ENCODE measurements at places on chromosomes 11 and 22.

GRCh38 chr11:35541621-35542375 lies 16.4 kb upstream of the PAMR1 start:
- DNase-seq: no peak

- DNase-seq: no peak
Observed at GRCh38 chr22:35601743-35602615, 15.2 kb downstream of the MB start.

DNA sequence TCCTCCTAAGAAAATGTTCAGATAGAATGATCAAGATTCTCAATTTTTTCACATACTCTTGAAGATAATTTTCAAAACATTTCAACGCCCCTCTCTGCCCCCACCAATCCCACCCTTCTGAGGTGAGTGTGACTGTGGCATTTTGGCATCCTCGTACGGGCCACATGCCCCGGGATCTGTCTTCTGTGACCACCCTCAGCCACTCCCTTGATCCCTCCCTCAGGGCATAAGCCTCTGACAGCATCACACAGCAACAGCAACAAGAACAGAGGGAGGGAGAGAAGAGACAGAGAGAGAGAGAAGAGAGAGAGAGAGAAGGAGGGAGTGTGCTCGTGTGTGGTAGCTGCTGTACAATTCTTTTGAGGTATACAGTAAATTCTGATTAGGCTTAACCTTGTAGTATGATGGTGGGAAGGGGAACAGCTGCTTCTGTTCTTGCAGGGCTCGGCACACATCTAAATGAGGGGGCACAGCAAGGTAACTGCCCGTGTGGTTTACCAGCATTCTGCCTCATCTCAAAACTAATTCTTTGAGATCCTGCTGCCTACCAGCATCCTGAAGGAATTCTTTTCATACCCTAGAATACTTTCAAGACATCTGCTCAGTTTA lies 21.4 kb downstream of the SCUBE2 start:
- no peak for DNase-seq

DNA sequence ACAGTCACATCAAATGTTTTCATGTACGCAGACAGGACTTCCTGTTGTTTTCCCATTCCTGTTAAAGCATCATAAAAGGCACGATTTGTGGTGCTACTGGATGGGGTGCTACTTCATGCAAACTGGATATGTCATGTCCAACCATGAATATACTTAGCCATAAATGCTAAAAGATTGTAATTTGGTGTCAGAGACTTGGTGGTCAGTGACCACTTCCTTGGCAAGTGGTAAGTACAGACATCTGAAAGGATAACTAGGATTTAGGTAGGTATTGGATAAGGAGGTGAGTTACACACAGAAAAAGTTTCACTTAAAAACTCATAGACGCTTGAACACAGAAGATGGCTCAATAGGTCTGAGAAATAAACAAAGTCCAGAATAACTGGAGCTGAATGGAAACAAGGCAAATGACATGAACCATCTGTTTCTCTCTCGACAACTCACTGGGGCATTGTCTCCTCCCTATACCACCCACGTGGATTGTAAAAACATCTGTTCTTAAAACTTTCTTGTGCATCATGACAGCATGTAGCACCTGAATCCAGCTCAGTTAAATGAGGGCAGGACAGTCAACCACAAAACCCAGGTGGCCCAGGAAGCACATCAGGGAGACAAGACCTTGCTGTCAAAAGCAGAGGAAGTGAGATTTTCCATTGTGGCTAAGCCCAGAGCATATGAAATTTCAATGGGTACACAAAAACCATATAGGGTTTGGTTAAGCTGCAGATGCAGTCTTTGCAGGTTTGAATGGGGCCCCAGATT lies 22.1 kb upstream of the IGLL5 start:
- DNase-seq: no peak

DNA sequence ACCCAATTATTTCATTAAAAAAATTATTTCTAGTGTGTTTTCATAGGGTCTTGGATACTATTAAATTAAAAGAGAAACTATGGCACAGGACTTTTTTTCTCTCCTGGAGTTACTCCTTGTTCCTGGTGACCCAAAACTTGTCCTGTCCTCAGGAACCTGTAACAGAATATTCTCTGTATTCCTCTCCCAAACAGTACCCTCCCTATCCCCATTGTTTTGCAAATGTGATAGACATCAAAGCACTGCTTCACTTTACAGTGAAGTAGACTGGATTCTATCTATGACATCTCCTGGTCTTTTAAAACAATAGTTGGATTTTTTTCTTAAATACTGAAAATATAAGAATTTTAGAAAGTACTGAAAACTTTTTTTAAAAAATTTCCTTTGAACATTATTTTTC lies 37.2 kb downstream of the FAR1 start:
- no peak for DNase-seq

GRCh38 chr22:26588729-26589366 lies 1.1 kb downstream of the TPST2 start:
- no peak for DNase-seq

DNA sequence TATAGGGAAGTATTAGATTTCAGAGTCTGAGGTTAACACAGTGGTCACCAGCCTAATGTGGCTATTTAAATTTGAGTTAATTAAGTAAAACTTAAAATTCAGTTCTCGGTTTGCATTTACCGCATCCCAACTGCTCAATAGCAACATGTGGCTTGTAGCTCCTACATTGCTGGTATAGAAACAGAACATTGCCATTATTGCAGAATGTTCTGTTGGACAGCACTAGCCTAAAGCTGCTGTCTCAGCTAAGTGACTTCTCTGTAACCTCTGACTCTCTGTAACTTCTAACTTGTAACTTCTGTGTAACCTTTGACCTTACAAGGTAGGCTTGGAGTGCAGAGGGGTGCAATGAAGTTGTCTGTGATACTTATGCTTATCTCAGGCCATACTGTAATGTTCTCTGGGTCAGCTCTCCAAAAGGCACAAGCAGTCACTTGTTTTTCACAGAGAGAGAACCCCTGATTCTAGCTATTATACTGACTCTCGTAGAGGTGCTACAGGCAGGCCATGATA lies 78.7 kb downstream of the ZNRF3 start:
- no peak for DNase-seq

GRCh38 chr22:36699915-36700314 lies 3.6 kb downstream of the CACNG2 start:
- no peak for DNase-seq

DNA sequence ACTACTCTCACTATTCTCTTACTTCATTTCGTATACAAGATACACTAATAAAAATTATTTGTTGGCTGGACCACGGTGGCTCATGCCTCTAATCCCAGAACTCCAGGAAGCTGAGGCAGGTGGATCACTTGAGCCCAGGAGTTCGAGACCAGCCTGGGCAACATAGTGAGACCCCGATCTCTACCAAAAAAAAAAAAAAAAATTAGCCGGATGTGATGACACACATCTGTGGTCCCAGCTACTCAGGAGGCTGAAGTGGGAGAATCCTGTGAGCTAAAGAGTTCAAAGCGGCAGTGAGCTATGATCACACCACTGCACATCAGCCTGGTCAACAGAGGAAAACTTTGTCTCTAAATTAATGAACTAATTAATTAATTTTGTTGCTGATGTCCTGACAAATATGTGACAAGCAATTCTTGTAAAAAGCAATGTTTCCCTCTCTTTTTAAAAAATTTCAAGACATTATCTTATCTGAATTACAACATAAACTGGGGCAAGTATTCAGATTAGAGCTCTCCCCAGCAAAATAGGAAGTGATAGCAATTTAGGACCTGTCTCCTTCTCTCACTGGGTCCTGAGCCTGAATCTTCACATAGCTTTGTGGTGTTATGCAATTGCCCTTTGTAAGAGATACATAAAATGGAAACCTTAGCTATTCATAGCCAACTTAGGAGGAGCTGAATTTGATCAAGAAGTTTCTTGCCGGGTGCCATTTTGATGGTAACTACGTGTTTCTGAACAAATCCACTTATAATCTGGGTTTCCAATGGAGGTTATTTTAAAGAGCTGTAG lies 17.6 kb upstream of the TMA7B start:
- DNase-seq: no peak

GRCh38 chr11:27649800-27650199 lies 50.5 kb downstream of the BDNF start:
- DNase-seq: no peak

DNA sequence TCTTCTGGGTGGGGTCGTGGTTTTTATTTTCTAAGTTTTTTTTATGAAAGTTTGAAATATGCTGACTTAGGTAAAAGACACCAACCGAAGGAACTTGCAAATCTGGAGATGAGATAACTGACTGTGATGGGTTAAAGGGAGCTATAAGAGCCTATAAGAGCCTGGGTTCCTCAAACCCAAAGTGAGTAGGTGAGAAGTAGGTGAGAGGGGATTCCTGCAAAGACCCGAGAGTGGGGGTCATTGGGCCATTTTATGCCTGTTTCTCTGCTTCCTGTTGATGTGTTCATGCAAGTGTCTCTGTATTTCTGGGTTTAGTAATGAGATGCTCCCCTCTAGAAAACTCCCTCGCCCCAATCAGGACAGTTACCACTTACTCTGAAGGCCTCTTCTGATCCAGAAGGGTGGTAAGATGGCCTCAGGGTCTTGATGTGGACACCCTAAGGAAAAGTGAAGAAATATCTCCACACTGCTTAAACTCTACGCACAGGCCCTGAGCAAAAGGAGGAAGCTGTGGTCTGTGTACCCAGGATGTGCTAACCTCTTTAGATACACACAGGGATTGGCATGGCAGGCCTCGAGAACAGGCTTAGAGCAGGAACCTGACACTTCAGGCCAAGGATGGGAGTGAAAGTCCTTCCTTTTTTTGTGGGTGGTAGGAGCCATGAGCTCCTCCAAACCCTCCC lies 1.8 kb downstream of the FLI1 start:
- DNase-seq: no peak

DNA sequence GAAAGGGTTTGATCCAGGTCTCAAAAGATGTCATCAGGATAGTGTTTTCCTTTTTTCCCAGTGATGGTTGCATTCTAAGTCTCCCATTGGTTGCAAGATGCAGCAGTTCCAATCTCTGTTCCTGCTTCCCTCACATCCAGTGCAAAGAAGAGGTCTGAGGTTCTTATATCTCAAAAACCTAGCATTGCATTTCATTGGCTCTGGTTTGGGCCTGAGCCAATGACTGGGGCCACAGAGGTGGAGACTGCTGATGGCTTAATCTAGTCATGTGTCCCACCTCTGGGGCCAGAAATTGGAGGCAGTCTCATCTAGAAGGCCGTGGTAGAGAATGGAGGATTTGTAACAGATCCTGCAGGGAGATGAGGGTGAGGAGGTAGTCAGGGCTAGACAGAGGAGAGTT lies 13.2 kb upstream of the MICAL2 start:
- DNase-seq: no peak

DNA sequence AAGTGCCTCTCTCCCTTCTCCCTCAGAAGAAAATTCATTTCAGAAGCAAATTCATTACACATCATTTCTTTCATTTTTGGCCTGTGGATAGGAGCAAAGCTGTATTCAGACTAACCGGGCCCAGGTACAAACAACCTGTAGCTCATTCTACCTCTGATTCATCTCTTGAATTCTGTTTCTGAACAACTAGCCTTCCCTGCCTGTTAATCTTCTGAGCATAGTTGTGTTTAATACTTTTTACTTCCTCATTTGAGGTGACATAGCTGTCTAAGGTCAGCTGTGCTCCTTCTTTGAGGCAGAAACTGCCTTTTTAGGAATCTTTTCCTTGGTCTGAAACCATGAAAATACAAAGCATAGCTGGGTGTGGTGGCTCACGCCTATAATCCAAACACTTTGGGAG lies 12.6 kb upstream of the IL18BP start:
- no peak for DNase-seq

- no peak for DNase-seq
Observed at GRCh38 chr11:31875866-31876560, 64.9 kb upstream of the PAX6 start.

GRCh38 chr11:2746401-2747247 lies 46.8 kb upstream of the KCNQ1OT1 start:
- DNase-seq: no peak

DNA sequence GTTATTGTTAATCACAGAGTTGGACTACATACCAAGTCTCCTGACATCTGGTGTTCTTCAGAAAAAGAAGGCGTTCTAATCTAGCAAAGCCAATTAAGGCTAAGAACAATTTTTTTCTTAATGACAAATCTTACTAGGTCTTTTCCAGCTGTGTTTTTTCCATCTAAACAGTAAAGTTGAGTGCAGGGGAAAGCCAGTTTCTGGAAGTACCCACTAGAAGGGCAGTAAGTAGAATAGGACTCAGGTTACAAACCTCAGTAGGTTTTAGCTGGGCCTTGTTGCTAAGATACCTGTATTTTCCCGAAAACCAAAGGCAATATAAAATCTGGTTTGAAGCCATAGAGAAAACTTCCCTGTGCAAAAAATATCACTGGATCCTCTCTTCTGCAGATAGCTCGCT lies 351.9 kb downstream of the ETS1 start:
- no peak for DNase-seq

- DNase-seq: no peak
Observed at GRCh38 chr11:56333156-56333555, 12.7 kb upstream of the OR8K1 start.

GRCh38 chr11:66116576-66117361 lies 46.7 kb downstream of the PACS1 start:
- DNase-seq: no peak

- no peak for DNase-seq
Observed at GRCh38 chr22:16651217-16651616, 58.6 kb upstream of the CCT8L2 start.

GRCh38 chr22:24969560-24970301 lies 17.2 kb downstream of the KIAA1671 start:
- no peak for DNase-seq

GRCh38 chr11:65432686-65433582 lies 10.3 kb downstream of the NEAT1 start:
- DNase-seq: no peak

DNA sequence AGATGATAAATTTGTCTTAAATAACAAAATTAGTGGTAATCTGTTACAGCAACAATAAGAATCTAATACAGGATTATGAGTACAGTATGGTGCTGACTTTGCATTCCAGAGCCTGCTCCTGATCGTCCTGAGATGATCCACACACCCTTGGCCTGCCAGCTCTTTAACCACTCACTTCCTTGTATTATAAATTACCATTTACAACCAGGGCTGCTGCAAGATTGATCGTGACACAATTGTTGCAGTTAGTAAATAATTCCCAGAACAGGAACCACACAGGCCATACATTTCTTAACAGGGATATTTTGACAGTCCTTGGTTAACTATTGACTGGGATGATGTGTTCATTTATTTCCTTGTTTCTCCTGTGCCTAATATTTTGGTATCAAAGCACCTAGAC lies 3.8 kb upstream of the CBLIF start:
- no peak for DNase-seq

Measured in NT2/D1 (cell line).